Fibroblast of skin of right quadriceps (primary cell): ENCODE measurements at places on chromosomes 7 and 10.

- no peak for DNase-seq
Measured at GRCh38 chr10:133217800-133218589, 12.0 kb upstream of the UTF1 start.

GRCh38 chr7:35749556-35749955, 51.3 kb upstream of the SEPTIN7 start:
- no peak for DNase-seq

- no peak for DNase-seq
Measured at GRCh38 chr7:521221-522070, 1.8 kb upstream of the PDGFA start.

GRCh38 chr10:103811463-103811862, 43.9 kb downstream of the SH3PXD2A start:
- DNase-seq, result no peak

DNA sequence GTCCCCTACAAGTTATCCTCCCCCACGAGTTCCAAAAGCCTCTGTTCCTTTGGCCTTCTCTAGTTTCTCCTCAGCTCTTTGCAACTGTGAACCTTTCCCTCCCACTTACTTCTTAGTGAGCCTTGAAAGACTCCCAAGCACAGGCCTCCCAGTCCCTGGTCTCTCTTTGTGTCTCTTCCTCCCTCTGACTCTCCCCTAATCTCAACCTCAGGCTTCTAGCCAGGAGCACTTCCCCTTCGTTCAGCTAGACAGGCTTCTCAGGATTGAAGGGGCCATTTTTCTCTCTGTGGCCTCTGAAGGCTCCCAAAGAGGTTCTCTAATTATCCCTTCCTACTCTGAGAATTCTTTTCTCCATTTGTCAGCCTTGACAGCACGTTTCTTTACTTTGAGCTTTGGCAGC, 50.2 kb upstream of the PHYHIPL start:
- DNase-seq, result no peak

GRCh38 chr7:12721286-12721830, 33.9 kb downstream of the ARL4A start:
- no peak for DNase-seq

- no peak for DNase-seq
Measured at GRCh38 chr10:74419491-74419951, 268.5 kb downstream of the ADK start.

- DNase-seq, result peak; percentile 81
Measured at GRCh38 chr7:22559829-22560489, 60.0 kb upstream of the STEAP1B start.

- DNase-seq, result no peak
Measured at GRCh38 chr7:87267239-87267900, 47.8 kb upstream of the TMEM243 start.

DNA sequence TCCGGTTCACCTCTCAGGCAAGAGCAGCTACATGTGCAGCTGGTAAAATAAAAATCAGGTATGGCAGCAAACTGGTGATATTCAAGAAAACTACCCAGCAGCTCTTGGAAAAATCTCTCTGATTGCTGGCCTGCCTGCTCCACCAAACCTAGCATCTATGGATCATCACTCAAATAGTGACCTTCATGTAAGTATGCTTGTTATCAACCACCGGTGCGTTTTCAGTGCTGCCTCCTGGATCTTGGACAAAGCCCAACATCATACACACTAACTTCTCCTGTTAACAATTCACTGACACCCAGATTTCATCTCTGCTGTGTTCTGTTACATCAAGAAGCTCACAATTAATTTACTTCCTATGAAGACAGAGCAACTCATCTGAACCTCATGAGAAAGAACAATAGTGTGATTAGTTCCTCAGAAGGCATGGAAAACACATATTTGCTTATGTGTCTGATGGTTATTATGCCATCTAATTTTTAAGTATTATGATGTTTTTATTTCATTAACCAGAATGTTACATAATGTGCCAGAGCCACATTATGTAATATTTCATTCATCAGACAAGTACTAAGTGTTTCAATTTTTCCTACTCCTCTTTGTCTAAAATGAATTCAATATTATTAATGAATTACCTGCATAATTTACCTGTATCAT, 8.8 kb downstream of the CDK6 start:
- no peak for DNase-seq

GRCh38 chr7:138750473-138750872, 47.3 kb upstream of the TMEM213 start:
- no peak for DNase-seq

DNA sequence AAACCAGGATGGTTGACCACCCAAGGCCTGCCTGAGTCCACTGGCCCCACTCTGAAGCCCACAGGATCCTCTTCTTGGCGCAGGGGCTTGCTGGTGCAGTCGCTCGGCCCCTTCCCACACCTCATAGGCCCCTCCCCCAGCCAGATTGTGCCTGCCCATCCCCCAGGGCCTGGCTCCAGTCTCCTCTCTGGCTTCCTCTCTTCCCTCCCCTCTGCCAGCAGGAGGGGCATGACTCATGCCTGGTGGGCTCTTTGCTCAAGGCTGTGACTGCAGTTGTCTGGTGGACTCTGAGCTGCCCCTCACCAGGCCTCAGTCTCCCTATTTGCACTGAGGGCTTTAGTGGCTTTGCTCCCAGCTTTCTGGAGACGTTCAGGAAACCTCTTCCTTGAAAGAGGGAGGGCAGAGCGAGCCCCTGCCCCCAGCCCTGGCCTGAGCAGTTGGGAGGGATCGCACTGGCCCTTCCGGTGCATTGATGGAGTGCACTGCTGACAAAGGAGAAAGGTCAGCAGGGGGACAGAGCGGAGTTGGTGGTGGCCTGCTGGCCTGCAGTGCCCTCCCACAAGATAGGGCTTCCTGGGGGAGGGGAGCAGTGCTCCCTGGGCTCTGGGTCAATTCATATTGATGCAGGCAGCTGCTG, 60.7 kb downstream of the ZMIZ1 start:
- DNase-seq, result peak; percentile 71

- no peak for DNase-seq
Measured at GRCh38 chr10:86282664-86283465, 83.7 kb downstream of the GRID1 start.

DNA sequence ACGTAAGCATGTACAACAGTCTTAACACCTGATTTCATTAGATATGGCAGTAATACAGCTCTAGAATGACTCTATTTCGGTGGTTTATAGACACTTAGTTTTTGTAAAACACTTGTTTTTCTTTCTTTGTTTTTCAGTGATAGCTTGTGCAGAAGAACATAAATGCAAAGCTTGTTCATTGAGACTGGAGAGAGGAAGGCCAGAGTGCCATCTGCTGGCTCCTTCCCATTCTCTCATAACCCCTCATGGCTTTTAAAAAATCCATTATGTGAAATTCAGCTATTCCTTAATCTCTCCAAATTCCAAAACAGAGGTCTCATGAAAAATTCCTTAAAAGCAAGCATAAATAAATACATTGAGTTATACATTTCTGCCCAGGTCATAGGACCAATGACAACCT, 76.3 kb downstream of the CACNB2 start:
- DNase-seq, result peak; percentile 34

DNA sequence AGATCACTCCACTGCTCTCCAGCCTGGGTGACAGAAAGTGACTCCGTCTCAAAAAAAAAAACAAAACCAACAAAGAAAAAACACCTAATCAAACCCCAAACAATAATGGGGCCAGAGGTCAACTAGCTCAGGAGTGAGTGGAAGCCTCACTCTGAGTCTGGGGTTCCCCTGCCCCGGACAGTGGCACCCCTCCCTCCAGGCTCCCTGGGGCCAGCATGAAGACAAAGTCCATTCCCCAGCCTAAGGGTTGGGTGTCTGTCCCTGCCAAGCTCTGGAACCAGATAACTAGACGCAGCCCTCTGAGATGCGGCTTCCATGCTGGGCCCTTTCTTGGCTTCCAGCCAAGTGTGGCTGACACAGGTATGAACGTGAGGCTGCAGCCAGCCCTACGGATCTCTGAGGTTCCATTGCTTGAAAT, 1.7 kb upstream of the FUOM start:
- no peak for DNase-seq

DNA sequence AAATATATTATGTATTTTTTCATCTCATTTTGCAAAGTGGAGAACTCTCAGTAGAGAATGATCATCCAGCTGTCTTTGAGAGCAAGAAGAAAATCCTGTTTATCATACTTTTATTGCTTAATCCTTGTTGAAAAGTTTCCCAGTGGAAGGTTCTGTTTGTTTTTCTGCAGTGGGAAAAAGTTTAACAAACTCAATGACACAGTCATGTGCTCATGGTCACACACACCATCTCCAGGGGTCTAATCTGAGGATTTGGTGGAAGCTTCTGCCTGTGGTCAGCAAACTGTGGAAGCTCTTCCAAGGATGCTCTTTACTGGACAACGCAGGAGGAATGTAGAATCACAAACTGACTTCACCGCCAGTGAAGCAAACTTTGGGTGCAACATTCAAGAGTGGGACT, 1003.9 kb downstream of the SORCS3 start:
- no peak for DNase-seq

DNA sequence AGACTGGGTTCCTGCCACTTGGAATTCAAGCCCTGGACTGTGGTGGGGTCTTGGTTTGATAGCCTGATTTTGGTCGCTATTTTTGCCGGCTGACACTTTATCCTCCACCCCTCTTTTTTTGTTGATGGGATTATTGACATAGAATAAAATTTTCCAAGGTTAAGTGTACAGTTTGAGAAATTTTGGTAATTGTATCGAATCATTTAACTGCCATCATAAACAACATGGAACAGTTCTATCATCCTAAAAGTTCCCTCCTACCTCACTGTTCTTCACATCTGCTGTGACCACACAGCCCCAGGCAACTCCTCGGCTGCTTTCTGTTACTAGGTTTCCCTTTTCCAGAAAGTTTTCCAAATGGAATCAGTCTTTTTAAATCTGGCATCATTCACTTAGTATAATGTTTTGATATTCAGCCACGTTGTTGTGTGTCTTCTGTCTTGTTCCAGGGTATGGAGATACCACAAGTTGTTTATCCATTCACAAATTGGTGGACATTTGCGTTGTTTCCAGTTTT, 50.6 kb upstream of the STEAP1B start:
- DNase-seq, result no peak

DNA sequence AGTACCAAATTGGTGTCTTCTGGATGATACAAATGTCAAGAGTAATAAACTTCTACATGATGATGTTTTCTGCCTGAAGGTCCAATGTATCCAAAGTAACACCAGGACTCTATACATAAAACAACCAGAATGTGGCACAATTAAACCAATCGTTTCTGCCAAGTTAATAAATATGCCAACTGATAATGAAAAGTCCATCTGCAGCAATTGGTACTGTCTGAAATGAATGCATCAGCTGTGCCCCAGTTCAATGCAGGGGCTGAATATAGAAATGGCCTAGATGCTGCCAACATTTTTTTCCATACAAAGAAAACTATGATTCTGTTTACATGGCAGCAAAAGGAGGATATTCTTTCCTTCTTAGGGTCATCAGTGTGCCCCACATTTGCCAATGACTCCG, 137.2 kb upstream of the LSM8 start:
- no peak for DNase-seq

DNA sequence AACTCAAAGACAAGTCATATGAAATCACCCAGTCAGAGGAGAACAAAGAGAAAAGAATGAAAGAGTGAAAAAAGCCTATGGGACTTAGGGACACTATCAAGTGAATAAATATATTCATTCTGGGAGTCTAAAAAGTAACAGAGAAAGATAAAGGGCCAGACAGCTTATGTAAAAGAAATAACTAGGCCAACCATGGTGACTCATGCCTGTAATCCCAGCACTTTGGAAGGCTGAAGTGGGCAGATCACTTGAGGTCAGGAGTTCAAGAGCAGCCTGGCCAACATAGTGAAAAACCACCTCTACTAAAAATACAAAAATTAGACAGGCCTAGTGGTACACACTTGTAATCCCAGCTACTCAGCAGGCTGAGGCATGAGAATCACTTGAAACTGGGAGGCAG, 154.7 kb upstream of the TMEM106B start:
- no peak for DNase-seq

DNA sequence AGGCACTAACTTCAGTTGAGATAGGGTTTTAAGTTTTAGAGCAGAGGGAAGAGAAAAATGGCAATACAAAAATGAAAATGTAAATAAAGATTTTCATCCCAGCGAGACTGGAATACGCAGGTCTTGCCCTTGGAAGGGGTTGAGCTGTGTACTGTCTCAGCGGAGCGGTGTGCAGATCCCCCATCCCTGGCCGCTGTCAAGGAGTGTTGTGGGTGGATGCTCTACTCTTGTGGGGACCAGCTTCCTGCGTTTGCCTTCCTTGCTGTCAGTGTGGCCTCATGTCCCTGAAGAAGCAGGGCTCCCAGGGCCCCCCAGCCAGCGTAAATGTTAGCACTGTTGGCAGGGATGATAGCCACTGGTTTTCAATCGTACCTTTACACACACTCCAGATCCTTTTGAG, 249.7 kb upstream of the PITRM1 start:
- no peak for DNase-seq

DNA sequence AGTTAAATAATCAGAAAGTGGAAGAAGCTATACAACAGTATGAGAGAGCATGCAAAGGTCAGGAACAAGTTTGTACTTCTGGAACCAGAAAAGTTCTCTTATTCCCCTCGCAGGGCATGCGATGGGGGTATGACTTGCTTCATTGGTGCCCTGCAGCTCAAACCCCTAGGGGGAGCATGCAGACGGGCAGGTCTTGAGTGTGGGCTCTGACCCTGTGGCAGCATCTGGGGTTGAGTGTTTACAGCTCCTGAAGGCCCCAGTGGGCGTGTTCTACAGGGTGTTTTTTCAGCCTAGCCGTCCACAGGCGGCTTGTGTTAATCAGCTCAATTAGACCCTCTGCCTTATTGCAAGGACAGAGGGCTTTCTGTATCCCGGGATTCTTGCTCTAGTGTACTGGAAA, 44.5 kb downstream of the KIF20B start:
- no peak for DNase-seq

DNA sequence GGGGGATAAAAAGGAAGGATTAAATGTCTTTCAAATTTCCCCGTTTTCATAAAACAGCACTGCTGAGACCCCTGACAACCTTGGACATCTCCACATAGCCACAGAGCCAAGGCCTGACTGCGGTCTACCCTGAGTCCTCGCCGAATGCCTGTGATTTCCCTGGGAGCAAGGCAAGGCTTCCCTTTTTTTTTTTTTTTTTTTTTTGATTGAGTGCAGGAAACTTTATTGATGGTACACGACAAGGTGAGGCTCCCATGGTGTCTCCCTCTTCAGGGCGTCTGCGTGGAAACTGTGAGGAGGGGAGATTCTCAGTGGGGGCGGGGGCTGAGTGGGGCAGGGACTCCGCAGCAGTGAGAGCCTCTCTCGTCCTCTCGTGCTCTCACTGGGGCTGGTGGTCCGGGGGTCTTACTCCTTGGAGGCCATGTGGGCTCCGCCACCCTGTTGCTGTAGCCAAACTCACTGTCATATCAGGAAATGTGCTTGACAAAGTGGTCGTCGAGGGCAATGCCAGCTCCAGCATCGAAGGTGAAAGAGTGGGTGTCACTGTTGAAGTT, 4.2 kb upstream of the RPP38 start:
- DNase-seq, result no peak

- no peak for DNase-seq
Measured at GRCh38 chr10:121059351-121059750, 208.2 kb downstream of the WDR11 start.

- no peak for DNase-seq
Measured at GRCh38 chr7:84497873-84498272, 303.3 kb upstream of the SEMA3A start.
